ENCODE measurements at places on chromosomes 5 and 9.

DNA sequence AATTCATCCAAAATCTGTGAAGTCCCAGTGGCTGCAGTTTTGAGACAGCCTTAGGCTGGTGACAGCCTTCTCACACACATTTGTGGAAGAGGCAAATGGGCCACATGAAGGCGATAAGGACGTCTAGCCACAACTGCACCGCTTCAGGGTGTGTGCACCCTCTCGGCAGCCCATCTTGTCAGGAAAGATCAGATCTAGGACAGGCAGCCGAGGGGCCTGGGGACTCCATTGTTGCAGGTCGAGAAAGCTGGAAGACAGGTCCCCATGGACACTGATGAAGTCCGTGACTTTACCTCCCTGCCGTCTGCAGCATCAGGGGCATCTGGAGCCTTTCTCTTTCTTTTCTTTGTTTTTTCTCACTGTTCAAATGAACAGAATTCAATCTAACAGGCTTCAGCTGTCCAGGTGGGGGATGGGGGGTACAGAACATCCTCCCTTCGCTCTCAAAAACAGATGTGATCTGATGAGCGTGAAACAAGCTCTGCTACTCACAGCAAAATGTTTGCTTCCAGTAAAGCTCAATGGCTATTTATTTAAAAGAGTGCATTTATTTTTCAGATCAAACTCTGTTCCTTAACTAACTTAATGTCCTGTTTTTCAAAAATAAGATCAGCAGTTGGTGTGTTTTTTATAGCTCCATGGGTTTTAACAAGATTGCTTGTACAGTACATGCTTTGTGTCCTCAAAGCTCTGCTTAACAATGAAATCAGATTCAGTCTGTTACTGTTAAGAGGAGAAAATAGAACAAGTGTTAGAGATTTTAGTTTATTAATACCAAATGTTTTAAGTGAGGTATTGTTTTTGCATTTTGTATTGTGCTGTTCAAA, 111.8 kb upstream of the OTULINL start:
- no peak for DNase-seq

DNA sequence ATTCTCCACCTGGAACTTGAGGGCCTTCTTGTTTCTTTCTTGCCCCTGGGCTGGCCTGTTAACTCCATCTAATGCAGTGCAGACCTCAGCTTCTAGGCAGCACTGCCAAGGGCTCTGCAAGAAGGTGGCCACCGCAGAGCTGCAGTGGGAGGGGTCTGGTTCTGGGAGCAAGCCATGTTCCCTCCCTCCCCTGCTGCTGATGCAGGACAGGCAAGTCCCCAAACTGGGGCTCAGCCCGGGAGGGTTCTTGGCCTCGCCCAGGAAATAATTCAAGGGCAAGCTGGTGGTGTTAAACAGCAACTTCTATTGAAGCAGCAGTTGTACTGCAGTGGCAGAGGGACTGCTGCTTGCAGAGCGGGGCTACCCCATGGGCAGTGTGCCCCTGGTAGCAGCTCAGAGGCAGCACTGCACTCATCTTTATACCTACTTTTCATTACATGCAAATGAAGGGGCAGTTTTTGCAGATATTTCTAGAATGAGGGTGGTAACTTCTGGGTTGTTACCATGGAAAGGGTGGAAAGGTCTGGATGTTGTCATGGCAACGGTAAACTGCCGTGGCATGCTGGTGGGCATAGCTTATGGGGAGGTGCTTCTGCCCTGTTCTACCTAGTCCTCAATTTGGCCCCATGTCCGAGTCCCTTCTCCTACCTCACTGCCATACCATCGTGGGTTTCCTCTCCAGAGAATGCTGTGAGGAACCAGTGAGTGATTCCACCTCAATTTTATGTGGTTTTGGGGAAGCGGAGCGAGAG, 82.1 kb downstream of the WDR41 start:
- no peak for DNase-seq

DNA sequence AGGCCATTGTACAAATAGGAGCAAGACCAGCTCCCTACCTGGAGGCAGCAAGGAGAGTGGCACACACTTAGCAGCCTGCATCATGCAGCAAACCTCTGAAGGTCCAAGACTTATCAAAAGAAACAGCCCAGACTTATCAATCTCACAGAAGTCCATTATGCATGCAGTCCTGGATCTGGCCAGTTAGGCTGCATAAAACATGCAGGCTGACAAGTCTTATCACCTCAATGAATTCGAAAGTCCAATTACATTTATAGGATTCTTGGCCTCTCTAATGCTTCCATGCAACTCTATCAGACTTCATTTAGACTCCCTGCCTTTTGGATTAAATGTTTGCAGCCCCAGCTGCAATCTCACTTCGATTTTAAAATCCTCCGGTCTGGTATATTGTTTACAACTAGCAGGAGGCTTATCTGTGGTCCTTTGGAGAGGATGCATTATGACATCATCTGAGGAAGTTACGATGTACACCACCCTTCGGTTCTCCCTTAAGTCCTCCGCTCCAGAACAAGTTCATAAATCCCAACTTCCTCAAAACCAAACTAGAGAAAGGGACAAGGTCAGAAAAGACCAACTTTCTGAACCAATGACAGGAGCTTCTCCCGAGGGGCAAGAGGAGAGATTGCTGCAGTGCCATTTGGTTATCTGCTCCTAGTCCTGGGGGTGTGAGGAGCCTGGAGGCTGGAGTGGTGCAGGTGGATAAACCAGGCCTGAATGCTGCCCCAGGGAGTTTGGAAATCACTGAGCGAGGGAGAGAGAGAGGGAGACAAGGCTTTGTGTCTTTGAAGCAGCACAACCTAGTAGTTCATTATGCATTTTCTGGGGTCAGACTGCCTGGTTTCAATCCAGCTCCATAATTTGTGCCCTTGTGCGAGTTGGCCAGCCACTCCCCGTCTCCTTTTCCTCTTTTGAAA, 313.9 kb downstream of the TLE1 start:
- DNase-seq: no peak

DNA sequence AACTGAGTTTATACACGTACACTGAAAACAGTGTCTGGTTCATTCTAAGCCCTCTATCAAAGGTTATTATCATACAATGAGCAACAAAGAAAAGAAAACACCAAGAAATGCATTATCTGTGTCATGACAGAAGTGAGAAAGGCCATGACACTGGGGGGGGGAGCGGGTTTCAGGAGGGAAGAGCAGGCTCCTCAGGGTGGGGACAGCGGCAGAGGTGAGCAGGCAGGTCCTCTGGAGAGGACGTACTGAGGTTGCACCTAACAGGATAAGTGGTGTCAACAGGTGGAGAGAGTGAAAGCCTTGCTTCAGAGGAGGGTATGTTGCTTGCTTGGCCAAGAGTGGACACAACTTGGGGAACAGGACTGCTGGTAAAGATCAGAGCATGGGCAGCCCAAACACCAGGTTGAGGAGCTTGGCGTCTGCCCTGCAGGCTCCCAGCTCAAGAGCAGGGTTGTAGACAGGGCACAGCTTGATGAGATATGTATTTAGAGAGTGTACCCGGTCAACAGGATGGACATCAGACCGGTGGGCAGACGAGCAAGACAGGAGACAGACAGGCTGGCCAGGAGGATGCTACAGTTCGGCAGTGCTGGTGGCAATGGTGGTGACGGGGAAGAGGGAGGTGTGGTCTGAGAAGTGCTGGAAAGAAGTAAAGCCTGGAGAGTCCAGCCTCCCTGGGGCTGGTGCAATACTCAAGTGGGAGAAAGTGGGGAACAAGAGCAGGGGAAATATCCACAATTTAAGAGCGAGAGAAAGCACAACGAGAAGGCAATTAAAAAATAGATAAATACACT, 10.3 kb downstream of the WHRN start:
- DNase-seq: no peak

DNA sequence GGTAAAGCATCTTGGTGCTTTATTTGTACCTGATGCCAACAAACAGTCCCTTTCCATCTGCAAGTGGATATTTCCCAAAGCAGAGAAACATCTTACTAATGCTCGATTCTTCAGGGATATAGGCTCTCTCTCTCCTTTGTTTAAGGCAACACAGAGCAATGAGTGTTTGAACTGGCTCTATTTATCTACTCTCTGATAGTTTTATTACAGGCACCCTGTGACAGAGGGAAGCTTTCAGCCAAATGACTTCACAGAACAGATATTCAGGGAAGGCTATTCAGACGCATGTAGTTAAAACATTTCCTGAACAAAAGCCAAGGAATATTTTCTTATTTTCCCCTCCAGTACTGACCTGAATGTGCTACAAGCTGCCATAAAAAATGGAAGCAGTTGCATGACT, 141.8 kb downstream of the YIPF5 start:
- DNase-seq: peak; percentile 93

GRCh38 chr9:126860077-126860756, at the start of gene ZBTB34:
Gene ZBTB34 (plus strand): TSS chr9:126860639. CDS start chr9:126879400, 18,761 bp downstream.
- peak; percentile 57 for DNase-seq

DNA sequence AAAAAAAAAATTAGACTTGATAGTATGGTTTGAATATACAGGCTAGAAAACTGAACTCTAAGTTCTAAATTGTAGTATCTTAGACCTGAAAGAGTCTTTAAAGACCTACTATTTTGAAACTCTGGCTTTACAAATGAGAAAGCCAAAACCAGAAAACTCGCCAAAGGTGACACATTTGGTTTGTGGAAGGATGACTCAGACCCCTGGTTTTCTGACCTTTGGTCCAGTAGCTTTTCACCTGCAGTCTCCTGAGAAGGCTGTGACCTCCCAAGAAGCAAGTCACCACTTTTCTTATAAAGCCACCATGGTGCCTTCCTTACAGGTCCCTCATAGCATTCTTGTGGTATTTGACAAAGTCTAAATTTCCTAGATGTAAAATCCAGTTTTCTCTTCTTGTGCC, 102.1 kb upstream of the CEP78 start:
- DNase-seq: no peak

- DNase-seq: peak; percentile 35
These were observed 9.3 kb downstream of the BAAT start for GRCh38 chr9:101375546-101375945.

DNA sequence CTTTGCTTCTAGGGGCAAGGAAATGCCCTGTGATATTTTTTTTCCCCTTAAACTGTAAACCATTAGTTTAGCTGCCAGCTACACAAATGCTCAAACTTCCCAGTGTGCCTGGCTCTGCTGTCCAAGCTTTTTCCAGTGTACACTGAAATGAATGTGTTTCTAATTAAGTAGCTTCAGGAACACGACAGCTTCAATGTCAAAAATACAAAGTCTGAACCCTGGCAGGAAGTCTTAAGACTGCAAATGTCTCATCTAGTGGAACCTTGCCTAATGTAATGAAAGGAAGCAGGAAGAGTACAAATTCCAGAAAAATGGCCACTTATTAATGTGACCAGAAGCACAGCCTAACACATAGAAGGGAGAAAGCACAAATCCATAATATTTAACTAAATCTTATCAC, 255.2 kb downstream of the CRB2 start:
- peak; percentile 62 for DNase-seq

GRCh38 chr9:28059192-28059591, 485.9 kb upstream of the C9orf72 start:
- no peak for DNase-seq

DNA sequence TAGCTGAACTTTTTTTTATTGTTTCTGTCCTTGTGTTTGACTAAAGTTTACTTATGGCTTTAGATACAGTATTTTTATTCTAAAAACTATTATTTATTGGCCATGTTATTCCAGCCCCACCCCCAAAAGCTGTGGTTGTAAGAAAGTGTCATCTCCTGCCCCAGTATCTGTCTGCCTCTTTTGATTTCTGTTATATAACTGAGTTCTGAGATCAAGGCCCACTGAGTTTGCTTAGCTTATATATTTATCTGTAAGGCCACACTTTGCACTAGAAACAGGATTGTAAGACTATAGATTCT, 116.8 kb upstream of the TNFAIP8 start:
- DNase-seq: no peak
